Ureter (tissue), 1 donor: ENCODE measurements at places on chromosomes 3 and 15. TPM values are rescaled to one million over a fixed set of nuclear protein-coding genes. Genes with fewer than 3 reads are reported as not detected.

PBRM1 gene
- 82.3 TPM for total RNA-seq

ACY1 gene
- 72.8 TPM for total RNA-seq

P2RY1 gene
- total RNA-seq = 9.2 TPM

PEX5L gene
- 0.08 TPM for total RNA-seq

LRRC28 gene
- 27.6 TPM for total RNA-seq

FMN1 gene
- total RNA-seq = 16.1 TPM

PODXL2 gene
- 15.9 TPM for total RNA-seq

GRCh38 chr3:31300456-31301443 lies 232.0 kb upstream of the STT3B start:
- DNase-seq = no peak

GRCh38 chr3:158953131-158953530 lies 151.3 kb downstream of the MFSD1 start:
- no peak for DNase-seq

GRCh38 chr3:45878124-45878523 lies 8.2 kb upstream of the CCR9 start:
- DNase-seq = no peak

GRCh38 chr3:168083906-168084305 lies 11.8 kb downstream of the GOLIM4 start:
- DNase-seq = no peak

GRCh38 chr3:120854908-120855526 lies 53.0 kb upstream of the STXBP5L start:
- no peak for DNase-seq

DNA sequence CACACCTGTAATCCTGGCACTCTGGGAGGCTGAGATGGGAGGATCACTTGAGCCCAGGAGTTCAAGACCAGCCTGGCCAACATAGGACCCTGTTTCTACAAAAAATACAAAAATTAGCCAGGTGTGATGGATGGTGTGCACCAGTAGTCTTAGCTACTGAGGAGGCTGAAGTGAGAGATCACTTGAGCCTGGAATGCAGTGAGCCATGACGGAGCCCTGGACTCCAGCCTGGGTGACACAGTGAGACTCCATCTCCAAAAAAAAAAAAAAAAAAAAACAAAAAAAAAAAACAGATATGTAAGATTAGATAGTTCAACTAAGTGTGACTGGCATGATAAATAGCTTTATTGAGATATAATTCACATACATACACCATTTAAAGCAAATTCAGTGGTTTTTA lies 9.7 kb downstream of the RBSN start:
- DNase-seq = no peak

DNA sequence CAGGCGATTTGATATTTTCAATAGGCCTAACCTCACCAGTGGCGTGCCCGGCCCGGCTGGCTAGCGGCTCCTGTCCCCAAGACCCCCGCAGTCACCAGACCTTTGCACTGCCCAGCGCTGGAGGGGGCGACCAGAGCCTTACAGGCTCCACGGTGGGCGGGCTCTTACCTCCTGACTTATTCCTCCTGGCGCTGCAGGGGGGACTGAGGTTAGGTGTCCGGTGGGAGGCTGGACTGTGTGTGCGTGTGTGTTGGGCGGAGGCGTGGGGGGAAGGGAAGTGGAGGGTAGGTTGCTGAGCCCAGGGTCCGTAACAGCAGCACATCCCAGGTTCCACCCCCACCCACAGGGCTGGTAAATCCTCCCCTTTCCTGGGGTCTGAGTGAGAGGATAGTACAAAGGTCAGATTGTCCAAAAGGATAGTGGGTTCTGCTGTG lies 27.5 kb upstream of the THRB start:
- no peak for DNase-seq

DNA sequence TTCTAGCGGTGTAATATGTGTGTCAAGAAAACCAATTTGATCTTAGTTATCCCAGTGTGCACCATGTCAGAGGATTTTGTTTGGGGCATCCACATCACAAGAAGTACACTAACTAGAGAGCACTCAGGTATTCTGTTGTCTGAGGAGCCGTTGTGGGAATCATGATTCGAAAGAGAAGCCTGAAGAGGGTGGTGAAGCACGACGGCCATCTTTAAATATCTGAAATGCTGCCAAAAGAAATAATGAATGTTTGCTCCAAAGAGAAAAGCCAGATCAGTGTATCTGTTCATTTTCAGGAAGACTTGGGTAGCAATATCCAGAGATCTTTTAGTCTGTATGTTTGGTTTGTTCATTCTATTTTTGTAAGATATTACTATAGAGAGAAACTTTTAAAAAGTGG lies 180.7 kb downstream of the KLHL25 start:
- DNase-seq = no peak

GRCh38 chr15:31419820-31420219 lies 93.2 kb downstream of the KLF13 start:
- DNase-seq = no peak

DNA sequence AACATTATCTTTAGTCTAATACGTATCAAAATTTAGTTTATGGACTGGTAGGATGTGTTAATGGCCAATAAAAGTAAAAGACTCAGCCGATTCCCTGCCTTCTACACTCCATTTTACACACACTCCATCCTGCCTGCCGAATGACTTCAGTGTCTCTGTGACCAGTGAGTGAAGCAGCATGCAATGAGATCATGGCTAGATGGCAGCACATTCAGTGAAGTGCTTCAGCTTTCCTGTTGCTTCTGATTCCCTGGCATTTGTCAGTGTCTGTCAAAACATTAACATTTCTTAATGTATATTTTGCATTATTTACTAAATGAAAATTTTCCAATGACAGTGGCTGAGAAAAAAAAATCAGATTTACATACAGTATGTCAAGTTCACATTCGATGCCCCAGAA lies 412.0 kb downstream of the FHIT start:
- DNase-seq = no peak

- DNase-seq = no peak
Observed at GRCh38 chr15:85886309-85886811, 91.6 kb upstream of the KLHL25 start.
